NCI-H187 treated with DMSO at 0.1 percent for 48 hours (cell line): ENCODE measurements at places on chromosomes 5 and 9.

DNA sequence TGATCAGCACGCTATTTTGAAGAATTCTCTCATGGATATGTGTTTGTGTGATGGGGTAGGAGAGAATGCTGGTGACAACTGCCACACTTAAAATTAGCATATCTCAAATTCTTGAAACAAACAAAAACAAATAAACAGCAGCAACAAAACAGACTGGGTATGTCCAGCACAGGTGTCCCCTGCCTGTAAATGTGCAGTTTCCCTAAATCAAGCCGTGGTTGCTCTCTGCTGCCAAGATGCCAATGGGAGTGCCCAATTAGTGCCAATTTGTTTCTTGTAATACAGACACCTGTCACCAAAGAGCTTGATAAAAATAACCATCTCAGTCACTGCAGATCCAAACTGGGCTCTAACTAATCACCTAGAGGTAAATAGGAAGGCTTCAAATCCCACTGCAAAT is 144.2 kb upstream of the SMARCA2 start:
- DNase-seq = no peak

GRCh38 chr5:96546120-96546519 is 113.1 kb upstream of the PCSK1 start:
- no peak for DNase-seq

DNA sequence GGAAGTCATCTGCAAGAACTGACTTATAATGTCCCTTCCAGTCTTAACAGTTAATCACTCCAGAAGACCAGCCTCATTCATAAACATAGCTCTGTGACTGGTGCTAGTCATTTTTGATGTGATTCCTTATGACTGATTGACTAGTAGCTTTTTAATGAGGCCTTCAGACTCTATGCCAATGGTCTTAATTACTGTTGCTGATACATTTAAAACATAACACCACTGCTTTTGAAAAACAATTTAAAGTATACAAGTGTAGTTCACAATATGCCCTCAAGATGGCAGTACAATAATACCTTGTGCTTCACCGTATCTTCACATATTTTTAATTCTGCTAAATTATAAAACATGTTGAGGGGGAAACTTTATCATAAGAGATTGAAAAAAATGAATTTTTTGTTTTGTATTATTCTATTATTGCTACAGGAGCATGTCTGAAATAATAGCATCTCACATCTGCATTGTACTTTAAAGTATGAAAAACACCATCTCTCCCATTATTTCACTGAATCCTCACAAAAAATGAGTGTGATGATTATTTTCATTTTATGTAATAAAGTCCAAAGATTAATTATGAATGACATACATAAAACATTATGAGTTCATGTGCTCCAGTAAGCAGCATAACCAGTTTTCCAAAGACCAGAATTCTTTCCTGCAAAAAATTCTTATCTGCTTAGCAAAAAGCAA is 55.2 kb upstream of the SHISAL2B start:
- no peak for DNase-seq

- no peak for DNase-seq
These were observed 136.9 kb upstream of the FBN2 start for GRCh38 chr5:128674837-128675446.

- no peak for DNase-seq
These were observed 16.1 kb downstream of the HNRNPH1 start for GRCh38 chr5:179607160-179607931.

- DNase-seq = no peak
These were observed 240.9 kb downstream of the IRX1 start for GRCh38 chr5:3836528-3836927.

DNA sequence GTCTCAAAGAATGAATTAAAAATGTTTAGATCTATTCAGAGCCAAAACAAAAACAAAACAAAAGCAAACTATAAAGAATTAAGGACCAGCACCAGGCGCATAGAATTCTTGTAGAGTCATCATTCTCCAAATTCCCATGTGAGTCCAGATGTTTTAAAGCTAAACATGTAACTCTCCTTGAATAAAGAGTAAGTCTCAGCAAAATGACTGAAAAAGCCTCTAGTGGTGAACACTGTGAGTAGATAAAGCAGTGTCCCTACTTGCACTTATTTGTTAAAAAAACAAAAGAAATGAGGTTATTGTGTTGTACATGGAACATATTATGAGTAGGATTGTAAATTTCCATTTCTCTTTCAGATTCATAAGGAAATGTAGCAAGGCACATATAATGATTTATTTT is 44.0 kb downstream of the NNT start:
- no peak for DNase-seq

- DNase-seq = no peak
These were observed 11.0 kb downstream of the LPCAT1 start for GRCh38 chr5:1512541-1513291.

GRCh38 chr9:131190191-131190590 is 64.8 kb downstream of the NUP214 start:
- DNase-seq = no peak

- no peak for DNase-seq
These were observed 4.7 kb upstream of the C9orf57 start for GRCh38 chr9:72065076-72065475.

GRCh38 chr5:147223948-147224791 is 10.7 kb upstream of the STK32A start:
- DNase-seq = no peak

GRCh38 chr9:75962013-75962661 is 71.7 kb downstream of the PCSK5 start:
- DNase-seq = no peak

- DNase-seq = no peak
These were observed at the start of gene EGFLAM for GRCh38 chr5:38258319-38259061. TSS of gene EGFLAM (plus strand) at chr5:38258559. CDS start at chr5:38258755, 196 bp downstream.

- DNase-seq = no peak
These were observed 269.8 kb upstream of the RGMB start for GRCh38 chr5:98503616-98504015.

- DNase-seq = no peak
These were observed 310.1 kb downstream of the ZNF608 start for GRCh38 chr5:124436294-124436693.

DNA sequence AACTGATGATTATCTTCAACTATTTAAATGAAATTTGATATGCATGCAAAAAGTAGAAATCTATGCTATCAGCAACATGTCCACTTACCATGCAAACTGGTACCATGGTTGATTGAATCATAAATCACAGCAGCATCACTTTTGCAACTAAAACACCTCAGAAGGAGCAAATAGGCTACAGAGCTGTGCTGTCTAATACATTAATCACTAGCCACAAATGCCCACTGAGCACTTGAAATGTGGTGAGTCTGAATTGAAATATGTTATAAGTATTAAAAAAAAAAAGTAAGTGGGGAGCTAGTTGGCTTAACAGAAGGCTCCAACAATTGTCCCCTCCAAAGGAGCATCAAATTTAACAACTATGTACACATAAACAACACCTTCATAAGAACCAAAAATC is 112.5 kb downstream of the FAM114A2 start:
- DNase-seq = no peak

DNA sequence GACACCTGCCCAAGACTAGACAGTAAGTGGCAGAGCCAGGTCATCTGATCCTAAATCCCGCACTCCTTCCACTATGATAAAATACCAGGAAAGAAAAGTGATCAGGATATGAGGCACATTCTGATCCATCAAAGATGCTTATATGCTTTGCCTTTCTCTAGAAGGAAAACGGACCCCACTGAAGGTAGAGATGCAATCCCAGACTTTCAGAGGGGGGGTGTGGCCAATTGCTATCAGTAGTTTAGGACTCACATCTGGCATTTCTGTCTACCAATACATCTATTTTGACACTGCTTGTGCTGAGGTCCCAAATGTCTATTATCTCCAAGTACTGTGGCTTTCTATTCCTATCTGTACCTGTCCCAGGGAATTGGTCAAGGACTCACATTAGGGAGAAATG is 1.7 kb downstream of the TRIM52 start:
- DNase-seq = no peak

DNA sequence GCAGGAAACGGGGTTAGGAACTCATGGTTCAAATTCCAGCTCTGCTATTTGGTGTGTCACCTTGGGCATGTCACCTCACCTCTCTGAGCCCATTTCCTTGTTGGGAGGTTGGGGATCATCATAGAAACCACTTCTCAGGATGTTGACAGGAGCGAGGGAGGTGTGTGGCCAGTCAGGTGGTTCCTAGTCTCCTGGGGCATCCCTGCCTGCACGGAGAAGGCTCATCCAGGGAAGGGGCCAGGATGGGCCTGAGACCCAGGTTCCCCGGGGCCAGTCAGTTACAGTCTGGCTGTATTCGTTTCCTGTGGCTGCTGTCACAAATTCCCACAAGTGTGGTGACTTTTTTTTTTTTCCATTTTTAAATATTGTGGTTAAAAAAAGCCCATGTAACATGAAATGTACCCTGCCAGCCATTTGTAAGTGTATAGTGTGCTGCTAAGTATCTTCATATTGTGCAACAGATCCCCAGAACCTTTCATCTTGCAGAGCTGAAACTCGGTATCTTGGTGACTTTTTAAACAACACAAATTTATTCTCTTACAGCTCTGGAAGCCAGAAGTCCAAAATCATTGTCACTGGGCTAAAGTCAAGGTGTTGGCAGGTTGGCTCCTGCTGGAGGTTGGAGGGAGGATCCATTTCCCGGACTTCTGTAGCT is 78.7 kb upstream of the UNC5A start:
- no peak for DNase-seq

DNA sequence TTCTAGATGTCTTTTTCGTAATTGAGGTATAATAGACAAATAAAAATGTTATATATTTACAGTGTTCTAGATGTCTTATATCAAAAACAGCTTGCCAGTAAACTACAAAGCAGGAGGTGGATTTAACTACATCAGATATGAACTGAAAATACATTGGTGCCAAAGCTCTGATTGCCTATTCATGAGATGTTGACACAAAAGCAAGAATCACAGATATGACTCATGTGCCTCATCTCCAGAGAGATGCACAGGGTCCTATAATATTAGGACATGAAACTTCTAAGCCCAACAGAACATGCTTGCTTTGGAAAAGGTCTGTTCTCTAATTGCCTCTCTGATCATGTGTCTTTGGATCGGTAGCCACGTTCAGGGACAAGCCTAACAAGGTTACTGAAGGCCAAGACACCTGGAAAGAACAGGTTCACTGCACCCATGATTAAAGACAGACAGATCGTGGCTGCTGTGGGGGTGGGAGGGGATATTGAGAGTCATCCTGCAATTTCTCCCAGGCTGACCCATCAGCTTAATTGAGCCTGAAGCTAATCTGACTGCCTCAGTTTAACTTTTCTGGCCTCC is 16.8 kb downstream of the ABCA1 start:
- DNase-seq = no peak

GRCh38 chr5:76114179-76114851 is 31.1 kb downstream of the SV2C start:
- no peak for DNase-seq

DNA sequence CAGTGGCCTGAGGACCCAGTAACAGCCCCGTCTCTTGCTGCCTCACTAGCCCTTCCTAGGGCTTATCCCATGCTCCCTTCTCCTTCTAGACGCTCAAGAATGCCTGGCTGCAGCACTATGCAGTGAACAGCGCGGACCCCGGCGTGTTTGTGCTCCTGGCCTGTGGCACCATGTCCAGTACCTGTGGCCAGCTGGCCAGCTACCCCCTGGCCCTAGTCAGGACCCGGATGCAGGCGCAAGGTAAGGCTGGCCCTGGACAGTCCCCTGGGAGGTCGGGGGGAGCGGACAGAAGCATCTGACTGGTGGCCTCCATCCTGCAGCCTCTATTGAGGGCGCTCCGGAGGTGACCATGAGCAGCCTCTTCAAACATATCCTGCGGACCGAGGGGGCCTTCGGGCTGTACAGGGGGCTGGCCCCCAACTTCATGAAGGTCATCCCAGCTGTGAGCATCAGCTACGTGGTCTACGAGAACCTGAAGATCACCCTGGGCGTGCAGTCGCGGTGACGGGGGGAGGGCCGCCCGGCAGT is 20.5 kb downstream of the PTGES2 start:
- no peak for DNase-seq

DNA sequence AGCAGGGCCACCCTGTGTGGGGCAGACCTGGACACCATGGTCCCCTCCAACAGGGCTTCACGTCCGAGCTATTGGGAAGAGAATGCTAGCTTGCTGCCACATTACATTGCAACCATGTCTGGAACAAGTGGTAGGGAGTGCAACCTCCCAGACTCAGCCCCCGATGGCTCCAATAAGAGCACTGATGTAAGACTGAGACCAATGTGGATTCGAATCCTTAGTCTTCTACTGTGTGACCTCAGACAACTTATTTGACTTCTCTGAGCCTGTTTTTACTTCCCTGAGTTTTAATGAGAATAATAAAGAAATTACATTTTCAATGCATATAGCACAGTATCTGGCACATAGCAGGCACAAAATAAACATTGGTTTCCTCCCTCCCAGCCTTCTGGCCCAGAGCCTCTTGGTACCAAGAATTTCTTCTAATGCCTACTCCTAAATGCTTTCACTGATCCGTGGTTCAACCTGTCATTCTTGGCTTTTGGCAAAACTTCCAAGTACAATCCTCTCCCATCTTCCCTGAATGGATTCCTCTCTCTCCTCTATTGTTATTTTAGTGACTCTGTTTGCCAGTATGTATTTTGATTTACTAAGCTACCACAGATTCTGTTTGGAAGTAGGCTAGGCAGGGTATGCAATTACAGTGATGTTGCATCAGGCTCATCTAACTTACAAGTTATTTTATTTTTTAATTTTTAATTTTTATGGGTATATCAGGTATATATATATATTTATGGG is 34.6 kb upstream of the COL15A1 start:
- DNase-seq = no peak

GRCh38 chr5:15439801-15440200 is 60.2 kb upstream of the FBXL7 start:
- no peak for DNase-seq

- no peak for DNase-seq
These were observed 222.4 kb downstream of the SAXO1 start for GRCh38 chr9:18810581-18810980.

- no peak for DNase-seq
These were observed 63.6 kb downstream of the PTCD2 start for GRCh38 chr5:72383726-72384125.

GRCh38 chr5:119074419-119074818 is 3.5 kb downstream of the DMXL1 start:
- no peak for DNase-seq

DNA sequence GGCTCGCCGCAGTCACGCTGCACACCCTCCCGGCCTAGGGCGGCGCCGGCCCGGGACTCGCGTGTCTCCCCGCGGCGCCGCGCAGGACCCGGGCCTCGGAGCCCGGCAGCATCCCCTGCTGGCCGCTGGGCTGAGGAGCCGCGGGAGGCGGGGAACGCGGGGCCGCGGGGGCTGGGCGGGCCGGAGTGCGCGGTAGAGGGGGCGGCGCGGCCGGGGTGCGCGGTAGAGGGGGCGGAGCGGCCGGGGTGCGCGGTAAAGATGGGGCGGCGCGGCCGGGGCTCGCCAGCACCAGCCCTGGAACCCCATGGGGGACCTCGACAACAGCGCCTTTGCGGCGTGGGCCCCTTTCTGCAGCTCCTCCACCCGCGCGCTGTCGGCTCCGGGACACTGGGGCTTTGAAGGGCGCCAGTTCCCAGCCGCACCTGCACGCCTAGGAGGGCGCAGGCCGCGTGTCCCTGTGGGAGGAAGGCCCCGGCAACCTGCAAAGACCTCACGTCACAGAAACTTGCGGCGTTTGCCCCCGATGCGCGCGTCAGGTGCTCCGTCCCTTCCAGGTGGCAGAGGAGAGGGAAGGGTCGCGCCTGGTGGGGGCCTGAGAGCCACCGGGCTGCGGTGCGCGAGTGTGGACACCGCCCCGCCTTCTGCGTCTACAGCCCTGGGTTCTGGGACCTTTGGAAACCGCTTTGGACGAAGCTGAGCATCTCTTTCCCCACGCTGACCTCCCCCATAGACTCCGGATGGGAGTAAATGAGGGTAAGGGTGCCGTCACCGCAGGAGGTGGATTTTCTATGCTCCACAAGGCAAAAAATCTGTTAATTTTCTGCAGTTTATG is 49.6 kb downstream of the NSUN2 start:
- no peak for DNase-seq

GRCh38 chr9:26579056-26579455 is 313.5 kb downstream of the CAAP1 start:
- no peak for DNase-seq
